ENCODE measurements at places on chromosomes 4 and X. TPM values are rescaled to one million over a fixed set of nuclear protein-coding genes. Genes with fewer than 3 reads are reported as not detected.

ZRSR2 gene
- polyA plus RNA-seq = 32.8 TPM

XAGE1B gene
- 9.0 TPM for polyA plus RNA-seq

GRCh38 chr4:121822796-121823504 lies 733 bp downstream of the CCNA2 start:
- DNase-seq = peak; percentile 49

- no peak for DNase-seq
Measured at GRCh38 chrX:150773634-150774033, 80.4 kb downstream of the MTMR1 start.

DNA sequence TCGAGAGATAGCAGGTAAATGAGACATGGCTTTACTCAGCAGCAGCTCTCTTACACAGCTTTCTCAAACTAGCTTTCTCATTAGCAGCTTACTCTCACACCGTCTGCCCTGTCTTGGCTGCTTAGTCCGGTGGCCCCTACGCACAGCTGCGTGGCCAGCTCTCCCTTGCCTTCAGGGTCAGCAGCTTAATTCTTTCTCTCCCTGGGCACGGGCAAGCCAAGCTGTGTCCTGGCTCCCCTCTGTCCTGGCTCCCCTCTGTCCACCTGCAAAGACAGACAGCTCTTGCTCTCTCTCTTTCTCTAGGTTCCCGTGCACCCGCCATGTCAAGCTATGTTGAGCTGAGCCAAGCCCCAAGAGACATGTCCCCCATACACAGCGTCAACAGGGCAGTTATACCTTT lies 39.4 kb downstream of the ZNF185 start:
- DNase-seq = no peak

DNA sequence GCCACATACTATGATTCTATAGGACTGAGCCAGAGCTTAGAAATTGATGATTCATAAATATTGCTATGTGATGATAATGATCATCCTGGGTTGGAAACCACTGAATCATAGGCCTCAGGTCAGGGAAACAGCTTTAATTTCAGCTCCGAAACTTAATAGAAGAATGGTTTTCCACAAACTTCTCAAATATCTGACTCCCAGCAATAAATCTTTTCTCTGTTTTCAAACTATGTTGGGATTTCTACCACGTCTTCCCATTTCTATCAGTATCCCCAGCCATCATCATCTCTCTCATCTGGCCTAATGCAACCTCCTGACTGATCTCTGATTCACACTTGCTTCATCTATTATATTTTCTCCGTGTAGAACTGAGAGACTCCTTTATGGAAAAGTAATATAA lies 521.8 kb upstream of the AGA start:
- DNase-seq = no peak

DNA sequence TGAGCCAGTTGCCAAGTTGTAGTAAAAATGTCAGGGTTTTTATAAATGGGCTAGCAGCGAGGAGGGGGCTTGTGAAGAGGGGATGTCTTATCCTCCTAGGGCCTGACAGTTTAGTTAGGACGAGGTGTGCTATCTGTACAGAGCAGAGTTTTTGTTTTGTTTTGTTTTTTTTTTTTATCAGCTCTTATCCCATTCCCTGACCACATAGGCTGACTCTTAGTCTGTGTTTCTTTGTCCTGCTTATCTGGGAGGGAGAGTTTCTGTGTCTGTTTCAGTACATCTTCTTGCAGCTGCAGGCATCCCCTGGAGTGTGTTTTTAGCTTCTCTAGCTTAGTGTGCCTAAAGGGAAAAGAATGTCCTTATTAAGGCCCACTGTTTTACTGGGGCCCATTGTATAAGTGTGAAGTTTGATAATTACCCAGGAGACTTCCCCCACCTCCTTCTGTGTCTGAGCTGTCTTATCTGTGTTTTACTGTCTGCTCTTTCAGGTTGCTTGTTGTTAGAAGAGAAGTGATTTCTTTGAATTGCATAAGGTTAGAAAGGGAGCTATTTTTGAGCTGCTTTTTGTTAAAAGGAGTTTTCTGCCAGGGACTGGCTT lies 32.0 kb downstream of the PAGE2 start:
- no peak for DNase-seq

- peak; percentile 28 for DNase-seq
Measured at GRCh38 chrX:42247241-42247640, 323.9 kb upstream of the CASK start.

KDR gene
- polyA plus RNA-seq = 8.4 TPM

DNA sequence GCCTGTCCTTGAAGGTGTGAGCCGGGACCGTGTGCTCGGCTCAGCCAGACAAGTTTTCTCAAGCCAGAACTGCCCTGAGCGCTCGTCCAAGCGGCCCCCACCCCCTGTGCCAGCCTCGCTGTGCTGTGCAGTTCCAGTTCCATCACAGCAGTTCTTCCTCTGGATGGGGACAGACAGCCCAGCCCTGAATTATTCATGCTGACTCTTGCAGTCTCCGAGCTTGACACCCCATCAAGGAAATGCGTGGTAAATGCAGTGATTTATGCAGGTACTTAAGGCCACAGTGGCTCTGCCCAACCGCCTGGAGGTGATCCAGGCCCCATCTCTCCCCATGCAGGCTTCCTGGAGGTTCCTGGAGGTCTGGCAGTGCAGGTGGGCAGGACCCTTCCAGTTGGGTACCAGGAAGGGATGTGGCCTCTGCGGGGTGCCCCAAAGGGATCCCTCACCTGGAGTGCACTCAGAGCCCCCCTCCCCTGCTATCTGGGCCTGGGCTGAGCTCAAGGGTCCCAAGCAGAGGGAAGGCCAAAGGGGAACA lies 44.8 kb upstream of the HMX1 start:
- peak; percentile 8 for DNase-seq

- no peak for DNase-seq
Measured at GRCh38 chrX:152917656-152918579, 20.1 kb downstream of the ZNF185 start.

- DNase-seq = no peak
Measured at GRCh38 chr4:109798866-109799265, 2.9 kb downstream of the CFI start.

DNA sequence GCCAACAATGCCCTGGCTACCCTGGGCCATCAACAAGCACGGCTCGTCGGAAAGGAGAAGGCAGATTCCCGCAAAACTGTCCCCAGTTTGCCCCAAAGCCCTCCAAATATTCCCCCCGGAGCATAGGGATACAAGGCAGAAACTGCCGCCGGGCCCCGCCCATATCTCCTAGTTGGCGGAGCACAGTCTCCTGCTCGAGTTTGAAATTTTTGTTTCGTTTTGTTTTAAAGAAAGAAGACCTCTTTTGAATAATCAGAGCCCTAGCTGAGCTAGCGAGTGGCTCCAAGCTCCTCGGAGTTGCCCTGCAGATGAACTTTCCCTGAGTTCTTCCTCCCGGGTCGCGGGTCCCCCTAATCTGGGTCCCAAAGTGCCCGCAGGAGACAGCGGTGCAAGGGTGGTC lies 138.1 kb upstream of the ZIC3 start:
- DNase-seq = peak; percentile 32

All from lung (tissue), 17 donors.